ENCODE measurements at places on chromosomes 7 and 10.

GRCh38 chr10:110486680-110487410, 10.9 kb upstream of the DUSP5 start:
- no peak for DNase-seq

DNA sequence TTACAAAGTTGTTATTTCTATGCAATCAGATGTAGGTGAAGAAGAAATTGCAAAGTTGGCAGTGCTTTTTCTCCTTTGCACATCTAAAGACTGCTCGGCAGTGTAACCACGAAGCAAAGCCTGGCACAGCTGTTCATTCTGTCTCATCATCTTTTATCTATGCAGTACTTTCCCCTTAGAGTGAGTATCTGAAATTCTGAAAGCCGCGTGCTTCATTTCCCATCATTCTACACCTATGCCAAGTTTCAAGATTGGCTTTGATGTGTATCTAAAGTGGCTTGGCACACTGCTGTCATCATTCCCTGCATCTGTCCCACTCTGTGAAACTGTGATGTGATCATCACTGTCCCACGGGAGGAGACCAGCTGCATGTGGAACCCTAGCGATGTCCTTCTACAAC, 15.2 kb downstream of the SOSTDC1 start:
- no peak for DNase-seq

DNA sequence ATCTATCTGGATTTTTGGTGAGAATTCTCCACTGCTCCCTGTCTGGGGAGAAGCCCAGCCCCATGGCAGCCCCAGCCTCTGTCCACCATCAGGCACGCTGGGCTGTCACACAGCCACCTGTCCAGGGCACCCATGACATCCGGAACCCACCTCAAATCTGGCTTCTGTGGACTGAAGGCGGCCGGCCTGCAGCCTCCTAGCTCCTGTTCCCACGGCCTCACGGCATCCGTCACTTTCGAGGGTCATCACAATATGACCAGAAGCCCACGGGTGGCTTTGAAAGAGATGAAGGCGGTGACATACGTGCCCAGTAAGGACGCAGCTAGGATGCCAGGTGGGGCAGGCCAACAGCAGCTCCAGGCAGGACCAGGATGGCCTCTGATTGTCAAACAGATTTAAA, 140.9 kb downstream of the PTPRN2 start:
- DNase-seq = peak; percentile 72

- no peak for DNase-seq
Measured at GRCh38 chr7:16014031-16014430, 327.5 kb upstream of the MEOX2 start.

- no peak for DNase-seq
Measured at GRCh38 chr7:100693312-100694097, 545 bp downstream of the GIGYF1 start.

GRCh38 chr7:126041472-126041871, 1111.8 kb upstream of the POT1 start:
- no peak for DNase-seq

- DNase-seq = no peak
Measured at GRCh38 chr7:148774471-148774870, 75.8 kb downstream of the CUL1 start.

DNA sequence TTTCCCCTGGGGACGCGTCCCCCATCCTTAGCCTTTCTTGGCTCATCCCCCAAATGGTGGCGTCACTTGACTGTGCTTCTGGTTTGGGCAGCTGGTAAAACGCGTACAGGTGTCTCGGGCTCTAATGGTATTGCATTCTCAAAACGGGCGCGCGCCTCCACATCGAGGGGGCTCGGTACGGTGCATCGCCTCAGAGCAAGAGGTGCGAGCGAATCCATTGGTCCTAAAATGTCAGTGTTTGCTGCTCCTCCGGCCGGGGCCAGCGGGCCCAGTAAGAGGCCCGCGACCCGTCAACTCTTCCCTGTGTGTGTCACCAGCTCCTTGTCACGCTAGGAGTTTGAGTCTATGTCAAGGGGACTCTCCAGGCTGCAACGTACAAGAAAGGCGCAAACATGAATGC, 90.6 kb upstream of the SH2B2 start:
- no peak for DNase-seq

- DNase-seq = no peak
Measured at GRCh38 chr10:128221807-128222206, 95.6 kb upstream of the MKI67 start.

DNA sequence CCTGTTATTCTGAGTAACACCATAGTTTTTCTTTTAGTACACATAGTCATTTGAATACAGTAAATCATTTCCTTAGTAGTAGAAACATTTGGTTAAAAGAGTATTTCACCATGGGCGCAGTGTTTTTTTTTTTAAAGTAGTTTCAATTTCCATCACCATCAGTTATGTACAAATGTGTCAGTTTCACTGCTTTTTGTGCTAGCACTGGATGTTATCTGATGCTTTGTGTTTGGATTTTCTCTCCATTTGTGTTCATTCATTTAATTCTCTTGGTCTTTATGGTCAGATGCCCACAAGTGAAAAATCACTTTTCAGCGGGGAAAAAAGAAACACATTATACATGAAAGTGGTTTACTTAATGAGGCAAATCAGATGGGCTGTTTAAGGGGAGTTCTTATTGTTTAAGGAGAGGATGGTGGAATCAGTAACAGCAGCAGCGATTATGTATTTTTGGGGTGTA, 16.0 kb upstream of the HK1 start:
- DNase-seq = no peak

DNA sequence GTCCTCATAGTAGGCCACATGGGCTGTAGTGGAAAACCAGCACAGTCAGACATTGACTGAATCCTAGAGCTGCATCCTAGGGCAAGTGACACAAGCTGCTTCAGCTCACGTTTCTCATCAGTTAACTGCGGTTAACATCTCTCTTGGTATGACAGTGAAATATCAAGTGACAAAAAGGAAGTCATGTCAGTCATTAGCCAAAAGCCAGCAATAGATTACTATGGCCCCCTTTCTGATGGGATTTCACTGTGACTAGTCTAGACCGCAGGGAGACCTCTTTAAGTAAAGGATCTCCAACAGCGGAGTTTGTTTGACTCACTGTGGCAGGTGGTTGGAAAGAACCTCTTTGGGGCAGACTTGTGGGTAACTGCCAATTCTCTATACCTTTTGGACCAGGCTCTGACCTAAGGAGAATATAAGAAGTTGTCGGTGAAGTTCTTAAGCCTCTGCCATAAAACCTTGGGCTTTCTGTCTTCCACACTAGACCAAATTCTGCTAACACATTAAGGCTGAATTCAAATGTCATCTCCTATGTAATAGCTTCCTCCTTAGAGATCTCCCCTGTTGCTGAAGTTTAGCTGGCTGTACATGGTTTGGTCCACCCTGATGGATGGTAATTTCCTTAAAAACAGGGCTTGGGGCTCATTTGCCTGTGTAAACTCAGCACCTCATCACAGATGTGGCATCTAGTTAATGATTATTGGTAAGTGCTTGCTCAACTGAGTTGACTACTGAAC, 115.3 kb downstream of the SGMS1 start:
- DNase-seq = no peak

GRCh38 chr10:75379212-75379724, 22.3 kb downstream of the ZNF503 start:
- DNase-seq = no peak

GRCh38 chr7:106255246-106255645, 29.5 kb downstream of the NAMPT start:
- DNase-seq = no peak

- no peak for DNase-seq
Measured at GRCh38 chr10:57807906-57808305, 459.8 kb downstream of the IPMK start.

DNA sequence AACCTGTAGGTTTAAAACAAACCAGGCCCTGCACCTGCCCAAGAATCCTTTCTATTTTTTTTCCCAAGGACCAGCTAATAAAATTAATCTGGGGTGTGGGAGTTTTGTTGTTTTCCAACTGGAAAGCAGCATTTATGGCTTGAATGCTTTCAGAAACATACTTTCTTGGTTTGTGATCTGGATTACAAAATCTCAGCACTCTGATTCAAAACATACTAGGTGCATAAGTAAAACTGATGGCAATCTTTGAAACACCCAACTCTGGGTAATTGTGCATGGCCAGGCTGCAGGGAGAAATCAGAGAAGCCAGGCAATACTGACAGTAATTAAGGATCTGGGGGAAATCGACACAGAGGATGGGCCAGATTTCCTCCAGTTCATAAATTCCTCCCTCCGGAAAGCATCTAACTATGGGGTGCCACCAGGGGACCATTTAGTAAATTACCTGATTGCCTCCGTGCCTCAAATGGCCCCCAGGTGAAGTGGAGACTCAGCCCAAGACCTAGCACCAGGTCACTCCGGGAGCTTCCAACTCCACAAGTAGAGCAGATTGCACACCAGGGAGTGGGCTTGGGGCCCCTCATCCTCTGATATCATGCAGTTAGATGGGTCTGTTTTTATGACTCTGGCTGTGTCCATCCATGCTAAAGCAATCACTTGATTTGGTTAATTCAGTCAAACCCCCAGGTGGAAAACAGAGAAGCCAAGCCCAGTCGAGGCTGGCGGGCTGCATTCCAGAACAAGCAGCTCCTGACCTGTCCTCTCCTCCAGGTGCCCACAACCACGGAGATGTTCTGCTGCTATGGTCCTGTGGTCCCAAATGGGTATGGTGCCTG, 15.2 kb upstream of the C10orf53 start:
- DNase-seq = no peak

DNA sequence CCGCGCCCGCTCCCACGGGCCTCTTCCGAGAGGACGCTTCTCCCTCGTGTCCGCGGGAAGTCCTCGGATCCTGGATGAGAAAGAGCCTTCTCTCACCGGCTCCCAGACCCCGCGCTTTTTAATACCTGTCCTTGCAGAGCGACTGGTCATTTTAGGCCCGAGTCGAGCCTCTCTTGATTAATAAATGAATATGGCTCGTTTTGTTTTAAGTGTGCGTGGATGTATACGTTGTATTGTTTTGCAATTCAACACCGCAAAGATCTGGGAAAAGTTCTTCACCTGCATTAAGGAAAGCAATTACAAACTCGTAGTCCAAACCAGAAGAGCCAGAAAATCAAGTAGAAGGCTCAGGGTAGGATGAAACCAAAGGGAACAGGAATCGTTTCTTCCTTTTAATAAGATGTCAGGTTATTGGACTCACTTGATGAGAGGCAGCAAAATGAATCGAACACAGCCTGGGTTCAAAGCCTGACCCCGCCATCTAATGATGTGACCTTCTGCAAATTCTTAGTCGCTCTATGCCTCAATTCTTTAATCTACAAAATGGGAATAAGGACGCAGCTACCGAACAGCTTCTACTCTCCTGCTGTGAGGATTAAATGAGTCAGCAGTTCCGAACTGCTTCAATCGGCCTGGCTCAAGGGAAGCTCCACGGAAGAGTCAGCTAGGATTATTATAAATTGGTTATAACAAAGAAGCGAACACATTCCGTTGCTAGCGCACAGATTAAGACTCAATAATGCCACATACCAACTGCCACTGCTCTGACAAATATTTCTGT, 277.8 kb upstream of the NEBL start:
- DNase-seq = no peak

GRCh38 chr7:11690395-11690794, 141.6 kb downstream of the THSD7A start:
- DNase-seq = no peak

GRCh38 chr10:101065481-101066145, 3.8 kb downstream of the KAZALD1 start:
- DNase-seq = no peak

- DNase-seq = no peak
Measured at GRCh38 chr10:96038476-96039387, 4.7 kb upstream of the CCNJ start.

- peak; percentile 57 for DNase-seq
Measured at GRCh38 chr7:151148319-151149259, 18.9 kb downstream of the GBX1 start.

GRCh38 chr7:137655804-137656203, 191.0 kb downstream of the DGKI start:
- DNase-seq = no peak

- no peak for DNase-seq
Measured at GRCh38 chr10:77562742-77563141, 74.9 kb downstream of the KCNMA1 start.

DNA sequence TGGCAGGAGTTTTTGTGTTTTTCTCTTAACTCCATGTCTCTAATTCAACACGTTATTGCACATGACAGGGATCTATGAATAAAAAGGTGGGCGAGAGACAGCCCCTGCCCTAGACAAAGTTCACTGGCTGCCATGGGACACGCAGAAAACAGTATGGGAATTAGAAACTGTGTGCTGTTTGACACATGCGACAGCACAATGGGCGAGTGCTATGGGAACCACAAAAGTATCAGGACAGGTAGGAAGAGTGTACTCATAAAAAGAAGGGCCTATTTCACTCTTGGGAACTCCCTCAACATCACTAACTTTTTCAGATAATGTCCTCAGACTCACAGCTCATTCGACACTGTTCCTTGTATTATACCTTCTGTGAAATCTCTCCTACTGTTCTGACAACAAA, 45.7 kb downstream of the MINDY3 start:
- no peak for DNase-seq

DNA sequence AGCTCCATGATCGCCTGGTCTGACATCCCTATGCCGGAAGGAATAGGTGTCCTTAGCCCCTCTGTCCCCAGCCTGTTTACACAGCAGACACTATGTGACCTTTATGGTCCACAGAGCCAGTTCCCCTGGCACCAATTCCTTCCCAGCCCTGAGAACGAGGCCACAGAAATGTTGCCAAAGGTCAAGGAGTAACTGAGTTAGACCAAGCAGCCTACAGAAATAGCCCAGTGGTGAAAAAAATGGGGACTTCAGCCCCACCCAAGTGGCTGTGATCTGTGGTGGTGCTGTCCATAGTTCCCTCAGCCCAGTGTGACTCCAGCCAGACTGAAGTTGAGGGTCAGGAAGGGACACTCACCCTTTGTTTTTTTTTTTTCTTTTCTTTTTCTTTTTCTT, 2.5 kb downstream of the PGAM2 start:
- DNase-seq = no peak

GRCh38 chr7:45716380-45717203, 142.4 kb downstream of the ADCY1 start:
- DNase-seq = no peak

- peak; percentile 6 for DNase-seq
Measured at GRCh38 chr10:131829156-131829930, 71.5 kb upstream of the PPP2R2D start.

GRCh38 chr7:6422926-6423632, 24.7 kb downstream of the DAGLB start:
- no peak for DNase-seq

DNA sequence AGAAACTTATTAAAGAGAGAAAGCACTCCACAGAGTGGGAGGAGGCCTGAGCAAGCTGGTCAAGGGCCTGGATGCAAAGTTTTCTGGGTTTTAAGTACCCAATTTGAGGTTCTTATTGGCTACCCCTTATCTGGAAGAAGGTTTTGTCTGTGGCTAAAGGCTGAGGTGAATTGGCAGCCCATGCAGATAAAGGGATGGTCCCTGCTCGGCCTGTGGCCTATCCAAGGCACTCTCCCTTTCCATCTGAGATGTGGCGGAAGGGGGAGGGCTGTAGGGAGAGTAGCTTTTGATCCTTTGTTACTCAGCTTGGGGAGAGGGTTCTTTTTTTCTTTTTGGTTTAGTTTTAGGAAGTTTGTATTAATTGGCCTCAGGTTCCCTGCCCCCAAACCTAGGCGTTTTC, 465.1 kb downstream of the ATRNL1 start:
- no peak for DNase-seq

Data from posterior cingulate gyrus (tissue), 11 donors.